ENCODE measurements at places on chromosomes 13 and 19.

- DNase-seq: no peak
These were observed 764.1 kb upstream of the SLITRK6 start for GRCh38 chr13:86563308-86563707.

- DNase-seq: no peak
These were observed 104.8 kb downstream of the TNFRSF19 start for GRCh38 chr13:23674795-23675640.

DNA sequence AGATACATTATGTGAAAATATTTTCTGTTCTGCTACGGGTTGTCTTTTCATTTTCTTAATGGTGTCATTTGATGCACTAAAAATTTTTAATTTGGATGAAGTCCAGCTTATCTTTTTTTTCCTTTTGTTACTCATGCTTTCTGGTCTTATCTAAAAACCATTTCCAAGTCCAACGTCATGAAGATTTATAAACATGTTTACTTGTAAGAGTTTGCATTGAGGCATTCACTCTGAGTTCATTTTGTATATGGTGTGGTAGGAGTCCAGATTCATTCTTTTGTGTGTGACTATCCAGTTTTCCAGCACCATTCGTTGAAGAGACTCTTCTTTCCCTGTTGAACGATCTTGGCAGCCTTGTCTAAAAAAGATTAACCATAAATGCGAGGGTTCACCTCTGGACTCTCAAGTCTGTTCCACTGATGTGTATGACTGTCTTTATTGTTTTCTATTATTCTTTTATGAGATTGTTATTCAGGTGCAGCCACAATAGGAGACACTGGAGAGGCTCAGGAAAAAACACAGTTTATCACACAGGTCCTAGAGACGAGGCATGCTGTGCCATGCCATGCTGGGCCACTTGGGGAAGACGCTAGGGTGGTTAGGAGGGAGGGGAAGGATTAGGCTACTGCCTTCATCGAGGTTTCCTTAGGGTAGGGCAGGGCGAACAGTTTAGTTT, 35.0 kb downstream of the NAA16 start:
- no peak for DNase-seq

DNA sequence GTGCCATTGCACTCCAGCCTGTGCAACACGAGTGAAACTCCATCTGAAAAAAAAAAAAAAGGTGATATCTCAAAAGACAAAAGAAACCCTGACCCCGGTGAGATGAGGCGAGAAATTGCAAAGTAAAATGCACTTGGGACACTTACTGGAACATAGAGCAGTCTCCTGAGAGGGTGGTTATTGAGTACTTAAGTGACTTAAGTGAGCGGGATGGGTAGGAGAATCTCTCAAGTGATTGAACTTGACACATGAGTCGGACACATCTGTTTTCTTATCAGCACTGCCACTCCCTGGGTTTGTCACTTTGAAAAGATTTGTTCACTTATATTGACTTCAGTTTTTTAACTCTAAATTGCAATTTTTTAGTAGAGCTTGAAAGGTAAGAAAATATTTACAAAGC, 2.8 kb downstream of the ZNF429 start:
- no peak for DNase-seq

DNA sequence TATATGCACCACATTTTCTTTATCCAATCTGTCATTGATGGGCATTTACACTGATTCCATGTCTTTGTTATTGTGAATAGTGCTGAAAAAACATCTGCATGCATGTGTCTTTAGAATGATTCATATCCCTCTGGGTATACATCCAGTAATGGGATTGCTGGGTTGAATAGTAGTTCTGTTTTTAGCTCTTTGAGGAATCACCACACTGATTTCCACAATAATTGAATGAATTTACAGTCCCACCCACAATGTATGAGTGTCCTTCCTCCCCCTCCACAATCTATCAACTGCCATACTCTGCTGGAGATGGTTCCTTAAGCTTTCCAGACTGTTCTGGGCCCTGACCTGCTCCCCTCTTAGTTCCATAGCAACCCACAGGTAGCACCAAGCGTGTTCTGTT, 667.0 kb downstream of the LIG4 start:
- no peak for DNase-seq
